Psoas muscle (tissue), 8 donors: ENCODE measurements at places on chromosomes 6 and 20. TPM values are rescaled to one million over a fixed set of nuclear protein-coding genes. Genes with fewer than 3 reads are reported as not detected.

Gene ZNF391
- 0.32 TPM for total RNA-seq

- H3K27ac ChIP-seq = no peak overlapping the region
- H3K4me1 ChIP-seq = no peaks in the 10 kb centered on the region
- no peak for DNase-seq
- no peaks in the 10 kb centered on the region for H3K36me3 ChIP-seq
These were observed 5.8 kb upstream of the PACSIN1 start for GRCh38 chr6:34459899-34460593.

DNA sequence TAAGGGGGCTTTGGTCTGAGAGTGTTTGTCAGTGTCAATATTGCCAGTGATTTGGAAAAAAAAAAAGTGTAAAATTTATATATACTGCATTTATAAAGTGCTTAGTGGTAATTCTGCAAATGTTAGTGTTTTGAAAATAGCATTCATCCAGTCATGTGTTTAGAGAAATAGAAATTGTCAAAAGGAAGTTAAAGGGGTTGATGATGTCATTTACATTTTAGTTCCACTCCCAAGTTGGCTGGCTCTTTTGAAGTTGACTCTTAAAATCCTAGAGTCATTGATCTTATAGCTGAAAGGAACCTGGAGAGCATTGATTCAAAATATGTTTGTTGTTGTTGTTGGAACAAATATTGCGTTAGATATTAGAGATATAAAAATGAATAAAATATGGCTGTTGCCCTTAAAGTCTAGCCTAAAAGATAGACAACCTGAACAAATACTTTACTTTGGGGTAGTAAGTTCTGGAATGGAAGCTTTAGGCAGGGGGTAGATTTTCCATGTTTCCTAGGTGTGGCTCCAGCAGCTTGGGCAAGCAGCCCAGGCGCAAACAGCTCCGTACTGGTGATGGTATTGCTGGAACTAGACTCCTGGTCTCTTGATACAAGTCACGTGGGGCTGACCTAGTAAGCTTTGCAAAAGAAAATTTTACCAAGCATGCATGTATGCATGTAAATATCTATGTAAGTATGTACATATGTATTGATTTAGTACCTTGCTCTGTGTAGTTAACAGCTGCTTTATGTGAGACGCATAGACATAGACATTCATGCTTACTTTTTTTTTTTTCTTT lies 46.3 kb downstream of the HIVEP1 start:
- H3K4me3 ChIP-seq = no peak overlapping the region
- DNase-seq = no peak
- no peak overlapping the region for H3K27ac ChIP-seq

DNA sequence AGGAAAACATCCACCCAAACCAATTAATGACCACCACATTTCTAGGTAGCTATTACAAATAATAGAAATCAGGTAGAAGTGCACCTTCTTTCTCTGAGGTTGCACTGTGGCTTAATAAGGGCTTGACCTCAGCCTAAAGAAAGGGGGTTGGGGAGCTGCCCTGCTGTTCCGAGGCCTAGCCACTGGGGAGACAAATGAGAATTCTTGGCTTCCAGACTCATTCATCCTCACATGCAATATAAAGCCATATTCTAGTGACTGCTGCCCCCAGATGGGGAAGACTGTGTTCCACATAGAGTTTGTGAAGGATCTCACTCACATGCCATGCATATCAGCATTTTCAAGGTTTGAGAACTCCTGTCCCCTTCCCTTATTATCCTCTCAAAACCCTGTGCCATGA lies 22.9 kb downstream of the SAYSD1 start:
- H3K27ac ChIP-seq = no peak overlapping the region
- no peaks in the 10 kb centered on the region for H3K36me3 ChIP-seq
- no peak for DNase-seq
- H3K4me1 ChIP-seq = peaks cover 23% of the 10 kb centered on the region
- no peaks in the 10 kb centered on the region for H3K27me3 ChIP-seq

- DNase-seq = no peak
- no peaks in the 10 kb centered on the region for H3K4me1 ChIP-seq
- no peaks in the 10 kb centered on the region for H3K27me3 ChIP-seq
- no peaks in the 10 kb centered on the region for H3K36me3 ChIP-seq
- no peak overlapping the region for H3K4me3 ChIP-seq
These were observed 84.6 kb downstream of the HMGCLL1 start for GRCh38 chr6:55494411-55494810.

GRCh38 chr6:72712910-72713309 lies 91.0 kb downstream of the KCNQ5 start:
- H3K27me3 ChIP-seq = no peaks in the 10 kb centered on the region
- no peak overlapping the region for H3K27ac ChIP-seq
- no peak for DNase-seq

GRCh38 chr6:63493557-63493956 lies 78.7 kb upstream of the LOC128125822 start:
- no peak overlapping the region for H3K27ac ChIP-seq
- H3K27me3 ChIP-seq = no peaks in the 10 kb centered on the region
- no peaks in the 10 kb centered on the region for H3K36me3 ChIP-seq
- no peak overlapping the region for H3K4me3 ChIP-seq
- H3K4me1 ChIP-seq = peaks cover 15% of the 10 kb centered on the region
- DNase-seq = no peak

DNA sequence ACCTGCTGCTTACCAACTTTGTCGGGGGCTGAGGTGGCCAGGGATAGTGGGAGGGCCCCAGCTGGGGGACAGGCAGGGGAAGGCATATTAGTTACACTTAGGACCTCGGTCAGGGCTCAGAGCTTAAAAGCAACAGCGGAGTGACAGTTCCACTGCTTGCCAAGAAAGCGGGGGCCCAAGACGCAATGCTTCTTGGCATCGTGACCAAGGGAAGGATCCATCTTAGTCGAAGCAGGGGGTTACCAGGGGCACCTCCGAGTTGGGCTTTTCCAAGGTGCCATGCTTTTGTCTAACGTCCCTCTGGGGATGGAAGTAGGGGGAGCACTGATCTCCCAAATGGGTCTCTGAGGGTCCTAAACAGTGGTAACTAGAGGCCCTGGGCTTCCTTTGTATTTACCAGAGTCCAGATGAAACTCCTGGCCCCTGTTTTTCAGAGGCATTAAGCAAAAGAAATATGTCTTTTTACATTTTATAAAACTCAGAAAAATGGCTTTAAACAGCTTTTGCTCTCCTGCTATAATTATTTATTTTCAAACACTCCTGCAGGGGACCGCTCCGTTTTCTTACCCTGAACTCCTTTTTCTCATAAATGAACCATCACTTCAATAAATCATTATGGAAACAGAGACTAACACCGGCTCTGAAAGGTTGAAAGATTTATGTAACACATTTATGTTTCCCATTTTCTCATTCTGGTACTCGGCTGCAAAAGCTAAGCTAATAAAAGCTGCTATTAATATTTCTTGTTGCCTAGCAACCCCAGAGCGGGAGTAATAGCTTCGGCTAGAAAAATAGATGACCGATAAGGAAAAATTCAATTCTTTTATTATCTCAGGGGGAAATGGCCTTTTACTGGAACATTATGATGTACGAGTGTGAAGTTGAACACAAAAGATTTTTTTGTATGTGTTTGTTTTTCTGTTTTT lies 100.4 kb downstream of the TOX2 start:
- no peak overlapping the region for H3K4me3 ChIP-seq
- no peaks in the 10 kb centered on the region for H3K4me1 ChIP-seq
- no peak for DNase-seq
- no peaks in the 10 kb centered on the region for H3K36me3 ChIP-seq
- peaks cover 29% of the 10 kb centered on the region for H3K27me3 ChIP-seq
